ENCODE measurements at places on chromosomes 12 and 14.

- DNase-seq, result no peak
Observed at GRCh38 chr12:116194935-116195431, 82.5 kb downstream of the MED13L start.

GRCh38 chr12:11431486-11431885, 36.1 kb upstream of the PRB2 start:
- no peak for DNase-seq

- DNase-seq, result no peak
Observed at GRCh38 chr14:67331368-67332125, 28.1 kb downstream of the ATP6V1D start.

DNA sequence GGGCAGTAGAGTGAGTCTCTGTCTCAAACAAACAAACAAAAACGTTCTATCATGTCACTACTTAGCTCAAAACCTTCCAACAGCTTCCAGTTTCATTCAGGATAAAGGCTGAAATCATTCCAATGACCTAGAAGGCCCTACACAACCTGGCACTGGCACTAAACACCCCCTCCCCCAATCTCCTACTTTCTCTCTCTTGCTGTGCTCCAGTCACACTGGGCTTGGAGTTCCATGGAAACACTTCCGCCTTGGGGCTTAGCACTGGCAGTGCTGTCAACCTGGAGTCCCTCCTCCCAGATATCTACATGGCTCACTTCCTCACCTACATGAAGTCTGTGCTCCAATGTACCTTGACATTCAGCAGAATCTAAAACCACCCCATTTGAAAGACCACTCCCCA, 65.0 kb upstream of the SINHCAF start:
- DNase-seq, result no peak

- DNase-seq, result no peak
Observed at GRCh38 chr12:20646239-20646827, 48.8 kb upstream of the SLCO1C1 start.

GRCh38 chr14:31207287-31207754, 272 bp downstream of the HECTD1 start:
- DNase-seq, result no peak

- no peak for DNase-seq
Observed at GRCh38 chr14:55446833-55447232, 6.4 kb upstream of the TBPL2 start.

GRCh38 chr12:116538682-116539305, 20.4 kb upstream of the MAP1LC3B2 start:
- no peak for DNase-seq

DNA sequence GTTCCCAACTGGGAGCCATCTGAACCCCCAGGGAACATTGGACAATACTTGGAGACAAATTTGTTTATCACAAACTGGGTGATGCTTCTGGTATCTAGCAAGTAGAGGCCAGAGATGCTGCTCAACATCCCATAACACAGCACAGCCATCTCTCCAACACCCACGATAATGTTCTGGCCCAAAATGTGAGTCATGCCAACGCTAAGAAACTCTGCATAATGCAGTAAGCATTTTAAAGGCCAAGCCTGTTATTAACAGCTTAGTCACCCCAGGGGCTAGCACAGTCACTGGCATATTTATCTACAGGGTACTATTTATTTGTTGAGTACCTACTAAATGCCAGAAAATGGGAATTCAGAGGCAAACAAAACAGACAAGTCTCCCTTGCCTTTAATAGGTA, 873.1 kb upstream of the TMEM132C start:
- DNase-seq, result no peak

GRCh38 chr12:98895086-98895651, 250.1 kb downstream of the APAF1 start:
- peak; percentile 73 for DNase-seq

GRCh38 chr14:103298620-103299019, 35.4 kb upstream of the EIF5 start:
- no peak for DNase-seq

- DNase-seq, result no peak
Observed at GRCh38 chr14:99537399-99537798, 56.2 kb downstream of the CCNK start.

DNA sequence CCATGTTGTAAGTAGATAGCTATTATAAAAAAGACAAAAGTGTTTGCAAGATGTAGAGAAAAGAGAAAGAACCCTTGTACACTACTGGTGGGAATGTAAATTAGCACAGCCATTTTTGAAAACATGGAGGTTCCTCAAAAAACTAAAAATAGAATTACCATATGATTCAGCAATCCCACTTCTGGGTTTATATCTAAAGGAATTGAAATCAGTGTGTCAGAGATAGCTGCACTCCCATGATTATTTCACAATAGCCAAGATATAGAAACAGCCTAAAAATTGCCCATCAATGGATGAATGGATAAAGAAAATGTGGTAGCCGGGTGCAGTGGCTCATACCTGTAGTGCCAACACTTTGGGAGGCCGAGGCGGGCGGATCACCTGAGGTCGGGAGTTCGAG, 9.2 kb downstream of the PSMC6 start:
- DNase-seq, result no peak

DNA sequence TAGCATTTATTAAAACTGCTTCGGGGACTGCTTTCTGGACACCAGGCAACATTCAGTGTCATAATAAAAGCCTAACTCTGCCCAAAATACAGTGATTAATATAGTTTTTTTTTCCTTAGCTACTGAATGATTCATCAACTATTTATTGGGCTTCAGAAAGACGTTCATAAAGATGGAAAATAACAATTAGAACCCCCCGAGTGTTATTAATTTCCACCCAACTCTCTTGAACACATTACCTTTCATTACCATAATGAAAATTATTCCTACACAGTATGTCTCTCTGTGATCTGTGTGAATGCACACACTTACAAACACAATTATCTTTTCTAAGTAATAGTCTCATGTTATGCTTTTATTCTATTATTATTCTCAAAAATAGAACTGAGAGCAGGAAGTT, 473.0 kb downstream of the ADAMTS20 start:
- DNase-seq, result no peak

GRCh38 chr14:87409393-87409792, 583.6 kb downstream of the GALC start:
- no peak for DNase-seq

DNA sequence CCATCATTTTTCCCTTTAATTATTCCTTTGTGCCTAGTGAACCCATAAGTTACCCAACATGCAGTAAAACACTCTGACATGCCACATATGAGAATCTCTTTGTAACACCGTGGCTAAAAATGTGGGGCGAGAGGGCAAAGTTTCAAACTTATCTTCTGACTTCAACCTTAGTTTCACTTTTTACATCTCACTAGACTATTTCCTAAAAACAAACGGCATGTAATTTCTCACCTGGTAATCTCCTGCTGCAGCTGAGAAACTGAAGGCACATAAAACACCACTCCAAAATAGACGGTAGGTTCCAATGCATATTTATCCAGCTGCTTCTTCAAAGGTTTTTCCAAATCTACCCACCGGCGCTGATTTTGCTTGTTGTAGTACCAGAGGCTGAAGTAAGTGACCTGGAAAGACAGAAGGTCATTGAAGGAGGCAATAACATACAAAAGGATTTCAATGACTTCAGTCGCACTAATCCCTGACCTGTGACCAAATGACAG, 37.9 kb downstream of the PTPN21 start:
- DNase-seq, result no peak

- DNase-seq, result no peak
Observed at GRCh38 chr12:121444842-121445202, 44.9 kb downstream of the RNF34 start.

DNA sequence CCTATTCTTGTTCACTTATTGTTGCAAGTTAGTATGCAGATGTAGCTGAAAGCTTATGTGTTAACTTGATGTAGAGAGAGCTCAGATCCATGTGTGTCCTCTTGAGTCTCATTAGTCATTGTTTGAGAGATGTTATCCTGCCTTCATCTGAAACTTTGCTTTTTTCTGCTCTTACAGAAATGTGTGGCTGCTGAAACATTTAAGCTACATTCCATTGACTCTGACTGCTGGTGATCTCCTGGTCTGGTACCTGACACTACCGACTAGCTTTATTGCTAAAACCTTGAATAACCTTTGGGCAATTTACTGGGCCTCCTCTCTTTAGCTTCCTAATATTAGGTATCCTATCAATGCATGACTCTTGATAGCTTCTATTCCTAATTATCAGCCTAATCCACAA, 705.6 kb upstream of the FOXG1 start:
- no peak for DNase-seq

DNA sequence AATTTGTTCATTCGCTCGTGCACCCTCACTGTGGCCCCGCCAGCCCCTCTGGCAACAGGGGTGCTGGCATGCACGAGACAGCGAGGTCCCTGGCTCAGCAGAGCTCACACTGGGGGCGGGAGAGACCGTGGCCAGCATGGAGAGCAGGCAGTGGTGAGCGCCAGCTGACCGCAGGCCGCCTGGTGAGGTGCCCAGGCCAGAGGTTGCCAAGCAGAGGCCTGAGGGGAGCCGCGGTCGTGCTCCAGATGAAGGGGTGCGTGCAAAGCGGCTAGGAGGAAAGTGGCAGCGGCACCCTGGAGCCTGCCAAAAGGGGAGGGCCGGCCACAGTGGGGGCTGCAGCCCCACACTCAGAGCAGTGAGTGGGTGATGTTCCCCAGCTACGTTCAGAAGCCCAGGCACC, 56.1 kb downstream of the CDC42BPB start:
- DNase-seq, result peak; percentile 42

- no peak for DNase-seq
Observed at GRCh38 chr12:81968421-81968820, 209.3 kb upstream of the PPFIA2 start.

DNA sequence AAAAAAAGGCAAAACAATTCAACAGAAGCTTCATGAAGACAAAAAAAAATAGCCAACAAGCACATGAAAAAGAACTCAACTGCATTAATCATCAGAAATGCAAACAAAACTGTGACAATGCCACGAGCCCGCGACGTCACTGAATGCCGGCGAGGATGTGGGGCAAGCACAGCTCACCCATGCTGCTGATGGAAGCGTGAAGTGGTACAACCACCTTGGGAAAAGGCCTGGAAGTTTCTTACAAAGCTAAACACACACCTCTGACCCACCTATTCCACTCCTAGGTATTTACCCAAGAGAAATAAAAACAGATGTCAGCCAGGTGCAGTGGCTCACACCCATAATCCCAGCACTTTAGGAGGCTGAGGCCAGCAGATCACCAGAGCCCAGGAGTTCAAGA, 10.5 kb downstream of the BTBD6 start:
- DNase-seq, result no peak

- no peak for DNase-seq
Observed at GRCh38 chr12:21644516-21644915, 13.1 kb downstream of the LDHB start.

DNA sequence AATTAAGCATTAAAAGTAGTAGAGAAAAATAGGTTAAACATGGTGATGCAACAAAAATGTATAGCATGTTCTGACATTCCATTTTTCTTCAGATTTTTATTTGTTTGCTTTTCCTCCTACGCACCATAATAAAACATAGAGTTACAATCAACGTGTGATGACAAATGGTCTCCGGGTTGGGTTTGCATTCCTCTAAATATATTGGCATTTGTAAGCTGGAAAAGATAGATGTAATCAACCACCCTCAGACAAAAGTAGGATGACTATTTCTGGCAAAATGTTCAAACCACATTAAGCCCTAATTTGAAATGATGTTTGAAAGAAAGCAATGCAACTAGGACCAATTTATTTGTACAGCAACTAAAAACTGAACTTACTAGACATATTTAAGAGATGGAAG, 58.4 kb downstream of the SLC25A21 start:
- no peak for DNase-seq

DNA sequence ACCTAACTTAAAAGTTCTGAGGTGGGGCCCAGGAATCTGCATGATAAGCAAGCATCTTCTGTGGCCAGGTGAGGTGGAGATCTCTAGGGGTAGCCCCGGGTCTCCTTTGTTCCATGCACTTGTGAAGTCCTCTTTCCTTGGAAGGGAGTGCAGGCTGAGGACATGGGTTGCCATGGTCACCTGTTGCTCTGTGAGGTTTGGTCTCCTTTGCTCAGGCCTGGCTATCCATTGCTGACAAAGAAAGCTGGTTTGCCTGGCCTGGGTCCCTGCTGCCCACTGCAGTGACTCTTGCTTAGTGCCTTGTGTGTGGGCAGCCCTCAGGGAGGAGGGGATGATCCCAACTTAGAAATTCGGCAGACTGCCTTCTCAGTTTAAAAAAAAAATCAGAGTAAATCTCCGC, 11.1 kb downstream of the NRXN3 start:
- no peak for DNase-seq

GRCh38 chr12:75705749-75706711, 194.6 kb upstream of the KRR1 start:
- no peak for DNase-seq

GRCh38 chr12:130970165-130970907, 16.6 kb downstream of the ADGRD1 start:
- DNase-seq, result no peak

GRCh38 chr12:132439333-132439904, 50.5 kb upstream of the FBRSL1 start:
- no peak for DNase-seq

DNA sequence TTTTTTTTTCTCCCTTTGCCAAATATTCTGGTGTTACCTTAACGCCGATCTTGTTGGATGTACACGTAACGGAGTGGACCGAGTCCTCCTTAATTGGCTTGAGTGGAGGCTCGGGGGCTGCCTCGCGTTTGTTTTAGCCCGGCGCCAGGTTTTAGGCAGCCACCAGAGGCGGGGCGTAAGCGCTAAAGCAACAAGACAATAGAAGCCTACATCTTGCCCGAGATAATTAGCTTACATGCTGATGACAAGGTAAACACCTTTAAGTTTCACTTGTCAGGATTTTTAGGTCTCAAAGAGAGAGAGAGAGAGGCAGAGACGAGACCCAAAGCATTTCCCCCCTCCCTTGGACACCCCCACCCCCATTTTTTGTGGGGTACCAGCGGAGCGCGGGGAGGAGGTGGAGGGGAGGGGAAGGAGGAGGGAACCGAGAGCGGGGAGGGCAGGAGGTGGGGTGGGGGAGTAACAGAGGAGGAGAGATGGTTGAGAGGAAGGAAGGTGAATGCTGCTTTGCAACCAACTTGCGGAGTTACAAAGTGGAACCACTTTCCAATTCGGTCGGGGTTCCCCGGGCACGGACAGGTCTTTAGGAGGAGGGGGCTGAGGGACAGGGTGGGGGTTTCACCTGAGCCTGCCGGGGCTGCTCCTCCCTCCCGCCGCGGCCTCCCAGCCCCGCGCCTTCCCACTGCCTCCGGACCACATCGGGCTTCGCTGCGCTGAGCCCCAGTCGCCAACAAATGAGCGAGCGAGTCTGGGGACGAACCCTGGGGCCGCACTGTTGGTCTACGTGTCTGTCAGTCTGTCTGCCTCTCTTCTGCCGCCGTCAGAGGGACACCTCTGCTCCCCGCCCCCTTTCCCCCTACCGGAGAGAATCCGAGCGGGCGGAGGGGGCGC, at the start of gene NKX2-1:
Gene NKX2-1, minus strand, starts transcription at position 802 of the 891 bp plus-strand sequence. Its CDS starts 103 bp downstream, at position 699.
- no peak for DNase-seq

Data from dorsolateral prefrontal cortex (tissue), 122 donors.